ENCODE measurements at places on chromosomes 1 and 21.

DNA sequence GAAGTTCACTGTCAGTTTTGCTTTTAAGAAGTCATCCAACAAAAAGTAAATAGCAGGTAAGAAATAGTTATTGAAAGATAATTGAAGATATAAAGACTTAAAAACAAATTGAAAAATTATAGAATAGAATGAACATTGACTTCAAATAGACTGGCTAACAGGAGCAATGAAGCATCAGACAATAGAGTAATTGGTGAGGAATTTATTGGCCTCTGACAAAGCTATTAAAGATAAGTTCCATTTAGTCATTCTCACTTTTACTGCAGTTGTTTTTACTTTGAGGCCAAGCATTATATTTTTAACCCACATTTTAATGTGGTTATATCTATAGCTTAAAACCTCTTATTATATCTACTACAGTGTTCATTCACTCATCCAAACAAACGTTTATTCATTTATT, 228.8 kb upstream of the ADGRL2 start:
- DNase-seq, result peak; percentile 13

GRCh38 chr1:201000391-201000790, 23.1 kb downstream of the KIF21B start:
- no peak for DNase-seq

DNA sequence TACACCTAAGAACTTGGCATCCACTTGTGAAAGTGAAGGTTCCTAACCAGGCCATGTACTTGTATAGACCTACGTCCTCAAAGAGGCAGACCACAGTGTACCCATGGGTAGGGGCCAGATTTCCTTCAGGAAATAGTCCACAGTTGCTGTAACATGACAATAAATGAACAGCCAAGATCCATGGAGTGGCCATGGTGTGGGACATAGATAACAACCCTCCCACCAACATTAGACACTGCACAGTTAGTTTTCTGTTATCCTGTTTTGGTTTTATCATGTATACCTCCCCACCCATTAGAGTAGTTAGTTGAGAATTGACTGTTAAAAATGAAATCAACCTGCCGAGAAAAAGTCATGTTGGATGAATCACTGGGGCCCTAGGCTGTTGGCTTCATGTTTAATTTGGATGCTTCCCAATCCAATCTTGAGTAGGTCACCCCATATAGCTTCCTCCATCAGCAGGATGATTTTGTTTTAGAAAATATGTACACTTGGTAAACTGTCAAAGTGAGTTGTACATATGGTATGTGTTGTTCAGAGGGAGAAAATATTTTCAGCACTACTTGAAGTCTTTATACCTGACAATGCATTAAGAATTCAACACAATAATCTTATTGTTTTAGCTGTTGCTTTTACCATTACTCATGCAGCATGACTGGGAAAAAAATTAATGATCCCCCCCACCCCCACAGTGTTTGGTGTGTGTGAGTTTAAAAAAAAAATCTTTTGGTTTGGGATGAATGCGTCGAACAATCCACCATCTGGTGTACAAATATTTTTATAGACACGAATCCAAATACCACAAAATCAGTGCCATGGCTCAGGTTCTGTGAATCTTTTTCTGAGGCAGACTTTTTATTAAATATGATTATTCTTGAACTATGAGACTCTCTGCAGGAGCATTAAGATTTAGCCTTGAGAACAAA, 88.3 kb upstream of the ARHGAP29 start:
- peak; percentile 99 for DNase-seq

GRCh38 chr1:47650205-47650604, 212.4 kb downstream of the FOXD2 start:
- DNase-seq, result peak; percentile 84

GRCh38 chr1:91610102-91610501, 109.5 kb downstream of the CDC7 start:
- DNase-seq, result no peak

DNA sequence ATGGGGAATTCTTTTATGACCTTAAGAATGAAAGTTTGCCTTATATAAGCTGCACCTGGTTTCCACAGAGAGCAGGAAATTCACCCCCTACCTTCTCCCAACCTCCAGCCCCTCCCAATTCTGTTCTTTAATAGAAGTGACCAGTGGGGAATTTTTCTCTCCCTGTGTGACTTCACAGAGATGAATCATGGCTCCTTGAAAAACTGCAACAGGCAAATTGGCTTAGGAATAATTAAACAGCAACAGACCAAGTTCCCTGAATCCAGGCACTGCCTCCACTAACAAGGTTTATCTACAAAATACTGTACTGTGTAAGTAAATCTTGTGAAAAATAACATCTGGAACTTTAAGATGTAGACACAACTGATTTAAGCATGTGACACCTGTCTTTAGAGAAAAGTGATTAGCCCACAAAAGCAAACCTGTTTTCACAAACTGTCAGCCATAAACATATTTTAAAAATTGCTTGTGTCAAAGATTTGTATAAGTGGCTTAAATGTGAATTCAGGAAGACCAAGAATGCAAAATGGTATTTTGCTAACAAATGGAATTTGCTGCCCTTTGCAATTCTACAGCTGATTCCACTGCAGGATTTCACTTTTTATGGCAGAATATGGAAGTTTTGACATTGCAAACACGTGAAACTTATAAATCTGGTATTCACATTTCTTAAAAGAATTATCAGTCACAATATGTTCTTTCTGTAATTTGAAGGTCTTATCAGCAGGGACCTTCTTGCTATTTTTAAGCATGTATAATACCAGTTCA, 54.0 kb downstream of the ALG14 start:
- DNase-seq, result no peak

- DNase-seq, result no peak
These were observed 65.9 kb downstream of the SLC66A1 start for GRCh38 chr1:19377812-19378718.

- no peak for DNase-seq
These were observed 7.9 kb downstream of the LHX4 start for GRCh38 chr1:180237869-180238476.

- peak; percentile 27 for DNase-seq
These were observed 6.2 kb upstream of the LAPTM5 start for GRCh38 chr1:30763651-30764248.

GRCh38 chr1:221878134-221878533, 136.2 kb upstream of the DUSP10 start:
- no peak for DNase-seq

GRCh38 chr1:36126005-36126716, 1.1 kb upstream of the COL8A2 start:
- no peak for DNase-seq

DNA sequence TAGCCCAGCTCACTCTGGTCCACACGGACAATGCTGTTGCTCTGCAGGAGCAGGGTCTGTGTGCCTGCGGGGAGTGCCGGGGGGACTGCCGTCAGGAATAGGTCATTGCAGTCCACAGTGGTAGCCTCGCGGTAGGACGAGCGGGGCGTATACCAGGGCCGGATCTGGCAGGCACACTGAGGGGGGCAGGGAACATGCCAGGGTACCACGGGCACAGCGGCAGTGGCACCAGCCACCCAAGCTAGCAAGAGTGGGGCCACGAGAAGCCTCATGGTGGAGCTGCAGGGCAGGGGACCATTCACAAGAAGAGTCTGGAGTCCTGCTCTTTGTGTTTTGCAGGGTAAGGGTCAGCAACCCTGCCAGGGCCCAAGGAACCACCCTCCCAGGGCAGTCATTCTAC, 65.8 kb downstream of the LRRN2 start:
- no peak for DNase-seq

DNA sequence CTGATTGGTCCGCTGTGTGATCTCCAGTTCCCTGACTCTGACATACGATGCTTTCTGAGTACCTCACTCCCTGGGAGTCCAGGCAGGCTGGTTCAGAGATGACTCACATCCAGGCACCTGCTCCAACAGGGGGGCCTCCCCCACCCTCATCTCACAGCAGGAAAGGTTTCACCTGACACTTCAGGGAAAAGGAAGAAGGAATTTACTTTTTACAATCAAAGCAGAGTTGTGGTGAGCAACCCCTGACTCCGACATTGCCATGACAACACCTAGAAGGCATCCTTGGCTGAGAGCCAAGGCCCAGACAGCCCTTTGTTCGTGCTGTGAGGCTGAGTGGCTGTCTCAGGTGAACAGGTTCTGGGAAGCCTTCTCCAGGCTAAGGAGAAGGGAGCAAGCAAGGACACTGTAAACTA, 164.6 kb upstream of the GJB5 start:
- DNase-seq, result no peak

GRCh38 chr1:60170709-60171108, 97.1 kb upstream of the C1orf87 start:
- no peak for DNase-seq

DNA sequence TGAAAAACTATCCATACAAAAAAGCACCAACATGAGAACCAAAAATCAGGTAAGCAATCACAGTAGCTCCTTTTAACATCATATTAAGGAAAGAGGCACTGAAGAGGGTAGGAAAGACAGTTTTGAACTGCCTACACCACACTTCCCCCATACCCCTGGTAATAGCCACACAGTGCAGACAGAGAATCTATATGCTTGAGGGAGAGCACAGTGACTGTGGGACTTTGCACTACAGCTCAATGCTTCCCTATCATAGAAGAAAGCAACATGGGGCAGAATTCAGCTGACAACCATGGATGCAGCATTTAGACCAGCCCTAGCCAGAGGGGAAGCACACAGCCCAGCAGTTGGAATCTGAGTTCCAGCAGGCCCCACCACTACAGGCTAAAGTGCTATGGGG, 7.9 kb upstream of the TEX50 start:
- no peak for DNase-seq

DNA sequence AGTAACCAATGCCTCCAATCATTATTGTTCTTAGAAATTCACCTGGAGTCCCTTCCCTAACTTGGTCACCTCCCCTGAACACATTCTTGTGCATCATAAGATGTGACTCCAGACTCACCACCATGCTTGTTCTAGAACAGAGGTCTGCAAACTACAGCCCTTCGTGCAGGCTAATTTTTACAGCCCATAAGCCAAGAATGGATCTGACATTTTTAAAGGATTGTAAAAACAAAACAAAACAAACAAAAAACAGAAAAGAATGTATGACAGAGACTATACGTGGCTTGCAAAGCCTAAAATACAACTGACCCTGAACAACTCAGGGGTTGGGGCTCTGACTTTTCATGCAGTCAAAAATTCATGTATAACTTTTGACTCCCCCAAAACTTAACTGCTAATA, 6.2 kb upstream of the HIVEP3 start:
- no peak for DNase-seq

- no peak for DNase-seq
These were observed 1.4 kb downstream of the TRAPPC10 start for GRCh38 chr21:44013380-44014088.

Data from fibroblast of skin of back (primary cell).